Left cardiac atrium (tissue), 4 donors: ENCODE measurements at places on chromosomes 2 and 18. TPM values are rescaled to one million over a fixed set of nuclear protein-coding genes. Genes with fewer than 3 reads are reported as not detected.

DNA sequence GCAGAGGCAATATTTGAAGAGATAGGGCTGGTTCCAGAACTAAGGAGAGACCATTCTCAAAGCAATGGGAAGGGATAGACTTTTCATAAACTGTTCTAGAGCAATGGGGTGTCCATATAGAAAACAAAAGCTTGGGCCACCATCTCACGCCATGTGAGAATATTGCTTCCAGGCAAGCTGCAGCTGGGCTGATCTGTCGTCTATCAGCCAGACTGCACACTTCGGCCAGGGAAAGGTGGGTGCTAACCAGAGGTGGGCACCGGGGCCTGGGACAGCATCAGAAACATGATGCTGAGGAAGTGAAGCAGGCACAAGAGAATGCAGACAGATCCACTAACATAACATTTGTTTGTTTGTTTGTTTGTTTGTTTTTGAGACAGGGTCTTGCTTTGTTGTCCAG is 43.7 kb downstream of the MYO7B start:
- DNase-seq = no peak

DNA sequence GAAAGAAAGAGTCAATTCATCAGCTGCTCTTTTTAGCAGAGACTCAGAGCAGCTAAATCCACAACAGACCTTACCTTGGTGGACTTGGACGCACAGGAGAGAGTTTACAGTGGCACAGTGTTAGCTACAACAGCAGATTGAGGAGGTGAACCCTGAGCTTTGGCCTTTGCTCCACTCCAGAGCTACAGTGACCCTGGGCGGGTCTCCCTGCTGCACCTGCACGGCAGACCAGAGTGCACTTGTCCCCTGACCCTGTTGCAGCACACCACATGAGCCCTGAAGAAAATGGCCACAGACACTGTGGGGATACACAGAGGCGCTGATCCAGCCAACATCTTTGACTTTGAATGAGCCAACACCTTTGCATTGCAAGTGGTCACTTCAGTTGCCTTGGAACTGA is 11.0 kb downstream of the SLC19A3 start:
- DNase-seq = no peak

DNA sequence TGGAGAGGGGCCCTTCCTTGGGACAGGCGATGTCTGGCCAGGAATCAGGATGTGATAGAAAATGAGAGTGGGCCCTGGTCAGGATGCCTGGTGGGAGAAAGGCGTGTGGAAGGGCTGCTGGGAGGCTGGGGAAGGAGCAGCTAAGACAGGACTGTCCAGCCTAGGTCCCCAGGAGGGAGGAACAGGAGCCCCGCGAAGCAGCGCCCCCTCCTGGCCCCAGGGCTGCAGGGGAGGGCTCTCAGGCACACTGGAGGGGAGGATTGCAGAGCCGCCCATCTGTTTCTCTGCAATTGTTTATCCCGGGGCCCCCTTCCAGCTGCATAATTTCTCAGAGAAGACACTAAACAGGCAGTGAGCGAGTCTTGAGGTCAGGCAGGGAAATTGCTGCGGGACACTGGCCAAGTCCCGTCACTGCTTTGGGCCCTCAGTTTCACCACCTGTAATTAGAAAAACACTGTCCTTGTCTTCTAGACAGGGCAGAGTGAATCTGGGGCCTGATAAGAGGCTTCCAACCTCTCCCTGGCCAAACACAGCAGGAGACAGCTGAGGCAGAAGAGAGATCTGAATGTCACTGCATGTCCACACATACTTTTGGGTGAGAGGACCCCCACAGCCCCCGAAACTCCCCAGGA is 3.9 kb upstream of the NPPC start:
- DNase-seq = no peak

DNA sequence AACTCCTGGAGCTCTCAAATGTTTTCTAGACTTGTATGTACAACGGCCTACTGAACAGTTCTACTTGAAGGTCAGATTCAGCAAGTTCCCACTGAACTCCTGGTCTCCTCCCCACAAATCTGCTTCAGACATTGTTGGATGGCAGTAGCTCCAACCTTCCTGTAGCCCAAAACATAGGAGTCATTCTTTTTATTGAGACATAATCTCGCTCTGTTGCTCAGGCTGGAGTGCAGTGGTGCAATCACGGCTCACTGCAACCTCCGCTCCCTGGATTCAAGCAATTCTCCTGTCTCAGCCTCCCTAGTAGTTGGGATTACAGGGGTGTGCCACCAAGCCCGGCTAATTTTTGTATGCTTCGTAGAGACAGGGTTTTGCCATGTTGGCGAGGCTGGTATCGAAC is 47.3 kb downstream of the QPCT start:
- no peak for DNase-seq

GRCh38 chr2:65366595-65367125 is 65.7 kb downstream of the SPRED2 start:
- no peak for DNase-seq

GRCh38 chr2:71070294-71071093 is 2.0 kb downstream of the NAGK start:
- no peak for DNase-seq

DNA sequence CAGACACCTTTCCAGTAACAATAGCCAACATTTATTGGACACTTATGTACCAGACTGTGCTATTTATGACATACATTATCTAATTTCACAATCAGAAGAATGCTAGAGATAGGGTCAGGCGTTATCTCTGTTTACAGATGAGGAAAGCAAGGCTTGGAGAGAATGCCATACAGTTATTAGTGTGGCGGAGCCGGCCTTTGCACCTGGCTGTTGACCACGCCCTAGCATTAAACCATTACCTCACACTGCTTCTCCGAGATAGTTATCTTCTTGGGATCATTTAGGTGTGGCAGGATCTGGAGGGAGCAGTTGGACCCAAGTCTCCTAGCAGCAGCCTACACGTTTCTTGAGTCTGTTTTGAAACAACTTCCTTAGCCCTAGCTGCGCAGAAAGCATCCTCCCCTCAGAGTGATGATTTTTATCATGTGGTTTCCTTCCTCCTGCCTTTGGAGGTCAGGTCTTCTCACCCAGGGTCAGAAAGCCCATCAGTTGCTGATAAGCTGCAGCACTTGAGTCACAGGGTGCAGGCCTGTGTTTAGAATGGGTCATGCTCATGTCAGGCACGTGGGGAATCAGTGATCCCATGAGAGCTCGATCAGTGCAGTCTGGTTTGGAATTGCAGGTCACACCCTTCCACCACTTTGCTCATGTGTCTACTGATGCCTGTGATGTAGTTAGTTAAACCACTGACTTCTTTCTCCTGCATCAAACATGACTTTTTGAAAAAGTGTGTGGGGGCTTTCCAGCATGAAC is 118.2 kb downstream of the SPTBN1 start:
- peak; percentile 43 for DNase-seq

- DNase-seq = no peak
Observed at GRCh38 chr2:58098254-58099095, 51.9 kb downstream of the VRK2 start.

- no peak for DNase-seq
Observed at GRCh38 chr2:440403-440740, 152.5 kb upstream of the ALKAL2 start.

GRCh38 chr2:74002505-74003421 is 18.1 kb downstream of the TET3 start:
- peak; percentile 88 for DNase-seq

DNA sequence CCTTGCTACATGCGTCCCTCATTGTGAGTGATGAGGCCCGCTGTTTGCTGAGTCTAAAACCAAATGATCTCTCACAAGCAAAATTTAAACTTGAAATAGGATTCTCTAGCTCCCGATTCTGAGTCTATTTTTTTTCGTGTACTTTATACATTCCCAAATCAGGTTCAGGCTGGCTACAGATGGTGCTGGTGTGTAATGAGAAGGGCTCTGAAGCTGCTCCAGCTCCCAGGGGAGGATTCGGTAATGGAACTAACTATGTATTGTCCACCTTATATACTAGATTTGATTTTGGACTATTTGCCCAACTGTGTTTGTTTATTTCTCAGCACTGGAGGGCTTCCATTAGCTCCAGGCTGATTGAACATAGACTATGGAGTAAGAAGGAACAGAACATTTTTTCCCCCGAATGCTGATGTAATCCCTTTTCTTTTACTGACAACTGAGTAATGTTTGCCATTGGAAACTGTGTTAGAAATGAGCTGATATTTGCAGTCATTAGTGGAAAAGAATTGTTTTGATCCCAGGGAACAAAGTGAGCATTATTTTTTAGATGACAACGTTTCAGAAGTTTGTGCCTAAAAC is 274.0 kb upstream of the FIGN start:
- DNase-seq = no peak

GRCh38 chr18:3083766-3084165 is 70.8 kb upstream of the LPIN2 start:
- DNase-seq = no peak

DNA sequence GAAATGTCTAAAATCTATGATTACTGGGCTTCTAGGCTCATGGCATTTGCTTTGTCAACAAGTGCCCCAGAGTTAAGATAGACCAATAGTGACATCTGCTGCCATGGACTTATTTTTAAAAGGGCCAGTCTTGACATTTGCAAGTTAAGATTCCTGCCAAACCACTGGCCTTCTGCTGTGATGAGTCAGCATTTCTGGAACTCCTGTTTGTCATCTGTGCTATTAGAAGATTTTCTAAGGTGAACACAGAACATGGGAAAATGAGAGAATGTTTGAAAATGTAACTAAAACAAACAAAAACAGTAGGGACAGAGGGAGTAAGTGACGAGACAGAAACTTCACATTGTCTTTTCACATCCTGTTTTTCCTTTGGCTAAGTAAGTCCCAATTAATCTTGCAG is 93.7 kb upstream of the WDR75 start:
- DNase-seq = no peak

GRCh38 chr2:59173325-59173724 is 932.2 kb upstream of the FANCL start:
- no peak for DNase-seq

OTX1 gene
- not detected for total RNA-seq

GPR39 gene
- total RNA-seq = not detected

NEDD4L gene
- total RNA-seq = 98.2 TPM

LOXHD1 gene
- 0.59 TPM for total RNA-seq

CMPK2 gene
- 7.8 TPM for total RNA-seq

CRYBA2 gene
- total RNA-seq = not detected
